Heart left ventricle (tissue), 16 donors: ENCODE measurements at places on chromosomes 4 and X. TPM values are rescaled to one million over a fixed set of nuclear protein-coding genes. Genes with fewer than 3 reads are reported as not detected.

DNA sequence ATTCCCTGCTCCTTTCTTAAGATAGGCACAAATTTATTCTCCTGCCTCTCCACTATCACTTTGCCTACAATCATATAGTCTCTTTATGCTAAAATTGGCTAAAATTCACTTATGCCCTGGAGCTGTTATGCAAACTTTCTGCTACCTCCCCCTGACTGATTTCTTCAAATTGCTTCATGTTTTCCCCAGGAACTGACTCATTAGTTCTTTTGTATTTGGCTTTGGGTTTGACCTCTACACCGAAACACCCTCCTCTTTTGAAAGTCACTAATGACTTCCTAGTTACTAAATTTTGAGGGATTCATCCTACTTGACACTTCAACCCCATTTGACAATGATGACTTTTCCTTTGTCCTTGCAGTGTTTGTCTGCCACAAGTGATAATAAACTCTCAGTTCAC lies 222.6 kb downstream of the NDST4 start:
- no peak for DNase-seq

- DNase-seq = no peak
These were observed 62.5 kb upstream of the TMEM164 start for GRCh38 chrX:109940411-109940810.

GRCh38 chrX:152600853-152601633 lies 36.7 kb upstream of the GABRQ start:
- DNase-seq = no peak

- no peak for DNase-seq
These were observed 43.1 kb downstream of the SRPX2 start for GRCh38 chrX:100687128-100687527.

DNA sequence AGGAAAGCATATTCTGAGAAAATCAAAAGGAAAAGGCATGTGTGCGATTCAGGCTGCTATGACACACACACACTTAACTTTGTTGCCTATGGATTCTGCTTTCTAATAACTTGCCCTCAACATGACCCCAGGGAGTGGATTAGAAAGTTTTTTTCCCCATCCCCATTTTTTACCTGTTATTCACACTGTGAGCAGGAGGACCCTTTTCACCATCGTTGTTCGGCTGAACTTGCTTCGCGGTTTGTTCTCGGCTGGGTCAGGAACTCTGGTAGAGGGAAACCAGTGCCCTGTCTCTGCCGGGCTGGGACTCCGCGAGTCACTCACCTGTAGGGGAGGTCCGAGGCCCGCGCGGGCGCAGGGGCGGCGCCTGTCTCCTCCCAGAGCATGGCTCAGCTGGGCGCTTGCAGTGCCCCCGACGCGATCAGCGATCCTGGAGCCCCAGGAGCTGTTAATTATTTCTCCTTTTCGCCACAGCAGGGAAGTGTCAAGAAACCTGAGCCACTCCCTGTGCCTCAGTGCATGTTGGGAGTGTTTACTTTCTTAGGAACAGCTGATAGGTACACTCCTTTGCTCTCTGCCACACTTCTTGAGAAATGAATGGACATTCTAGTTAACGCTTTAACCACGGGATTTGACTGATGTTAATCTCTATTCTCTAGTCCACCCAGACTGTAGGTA lies at the start of gene RASSF6:
RASSF6 (minus strand) TSS at position 322 of the 678 bp plus-strand sequence. CDS start 8,641 bp downstream, outside the sequence.
- DNase-seq = no peak

DNA sequence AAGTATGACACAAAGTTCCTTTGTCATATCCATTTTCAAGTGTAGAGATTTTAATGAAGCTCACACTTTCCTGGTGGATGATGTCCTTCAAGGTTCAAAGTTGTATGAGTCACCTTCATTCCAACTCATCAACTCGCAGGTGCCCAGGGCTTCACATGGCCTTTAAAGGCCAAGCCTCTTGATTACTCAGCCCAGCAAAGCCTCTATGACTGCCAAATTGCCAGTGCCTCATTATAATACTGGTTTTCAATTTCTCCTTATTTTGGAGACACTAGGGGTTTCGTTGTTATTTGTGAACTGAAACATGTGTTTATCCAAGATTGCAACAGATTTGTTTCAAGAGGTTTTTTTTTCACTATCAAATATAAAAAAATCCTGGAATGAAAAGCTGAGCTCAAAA lies 45.9 kb upstream of the PPP3CA start:
- no peak for DNase-seq

DNA sequence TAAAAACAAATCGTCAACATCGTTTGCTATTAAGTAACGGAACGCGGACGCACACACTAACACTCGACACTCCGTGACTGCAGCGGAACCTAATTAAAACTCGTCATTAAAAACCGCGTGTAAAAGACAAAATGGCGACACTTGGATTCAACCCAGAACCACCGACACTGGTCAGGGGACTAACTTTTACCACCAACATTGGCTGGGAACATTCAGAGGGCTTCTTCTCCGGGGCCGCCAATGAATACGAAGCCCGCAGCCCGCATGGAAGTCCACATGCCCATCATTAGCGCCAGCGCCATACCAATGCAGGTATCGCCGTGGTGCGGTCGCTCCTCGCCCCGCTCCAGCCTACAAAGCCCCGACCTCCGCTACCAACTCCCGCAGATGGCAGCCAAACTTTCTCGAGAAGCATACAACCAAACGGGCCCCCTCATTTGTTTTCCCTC lies 498 bp downstream of the RBMX start:
- DNase-seq = peak; percentile 42

- no peak for DNase-seq
These were observed 413.8 kb downstream of the FAT4 start for GRCh38 chr4:125728568-125728967.

DNA sequence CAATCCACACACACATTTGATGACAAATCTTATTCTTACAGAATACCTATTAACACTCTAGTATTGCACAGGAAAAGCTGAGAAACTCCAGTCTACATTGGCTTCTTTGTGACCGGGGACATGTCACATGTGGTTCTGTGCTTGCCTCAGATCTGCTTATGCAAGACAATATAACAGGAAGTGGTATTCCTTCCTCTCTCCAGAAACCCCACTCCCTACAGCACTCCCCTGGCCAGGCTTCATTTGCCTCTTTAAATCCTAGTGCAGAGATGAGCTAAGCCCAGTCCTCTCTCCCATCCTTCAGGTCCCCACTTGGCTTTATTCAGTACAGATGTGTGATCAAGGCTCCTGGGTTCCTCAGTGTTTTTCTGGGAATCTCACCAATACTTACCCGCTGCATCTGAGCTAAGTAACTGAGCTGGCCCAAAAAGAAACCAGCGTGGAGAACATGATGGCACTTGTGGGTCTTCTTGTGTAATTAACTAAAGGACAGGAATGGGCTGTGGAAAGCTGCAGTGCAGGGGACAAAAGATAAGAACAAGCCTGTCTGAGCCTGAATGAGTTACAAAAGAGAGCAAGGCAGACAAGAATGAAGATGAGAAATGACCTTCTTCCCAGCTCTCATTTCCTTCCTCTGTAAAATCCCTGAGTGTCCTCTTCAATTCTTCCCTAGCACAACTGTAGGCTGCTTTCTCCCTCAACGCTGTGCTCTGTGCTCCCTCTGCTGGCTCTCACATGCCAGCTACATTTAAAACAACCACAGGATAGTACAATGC lies 105.6 kb downstream of the HNRNPD start:
- DNase-seq = peak; percentile 50

DNA sequence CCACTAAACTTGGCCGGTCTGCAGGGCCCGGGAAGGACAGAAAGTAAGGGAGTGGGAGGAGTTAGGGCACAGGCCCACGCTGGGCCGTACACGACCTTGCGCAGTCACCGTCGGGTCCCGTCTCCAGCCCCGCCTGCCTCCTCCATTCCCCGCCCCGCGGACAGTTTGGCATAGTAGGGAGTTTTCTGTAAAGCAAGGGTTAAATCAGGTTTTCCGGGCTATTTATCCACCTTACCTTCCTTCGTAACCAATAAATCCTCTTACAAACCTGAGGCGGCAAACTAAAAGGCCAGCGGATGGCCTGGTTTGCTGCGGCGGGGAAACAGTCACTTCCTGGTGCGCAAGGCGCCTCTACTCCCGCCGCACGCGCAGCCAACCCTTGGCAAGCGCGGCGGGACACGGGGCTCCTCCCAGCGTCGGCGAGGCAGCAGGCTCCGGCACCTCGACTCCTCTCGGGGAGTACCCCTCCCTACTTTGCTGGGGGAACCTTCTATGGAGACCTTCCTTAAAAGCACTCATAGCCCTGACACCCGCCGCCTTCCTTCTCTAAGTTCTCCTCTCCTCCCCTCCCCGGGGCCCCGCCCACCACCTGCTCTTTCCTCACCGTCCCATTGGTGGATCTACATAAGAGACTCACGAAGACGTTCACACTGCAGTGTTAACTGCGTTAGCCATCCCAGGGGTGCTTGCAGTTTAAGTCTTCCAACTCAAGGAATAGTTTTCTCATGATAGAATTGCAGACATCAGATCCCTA lies at the start of gene TRMT2B:
TRMT2B (minus strand) TSS at position 563 of the 754 bp plus-strand sequence. CDS start 9,822 bp downstream, outside the sequence.
- DNase-seq = peak; percentile 83

- DNase-seq = peak; percentile 55
These were observed 449 bp downstream of the FBXL5 start for GRCh38 chr4:15654593-15655222.

DNA sequence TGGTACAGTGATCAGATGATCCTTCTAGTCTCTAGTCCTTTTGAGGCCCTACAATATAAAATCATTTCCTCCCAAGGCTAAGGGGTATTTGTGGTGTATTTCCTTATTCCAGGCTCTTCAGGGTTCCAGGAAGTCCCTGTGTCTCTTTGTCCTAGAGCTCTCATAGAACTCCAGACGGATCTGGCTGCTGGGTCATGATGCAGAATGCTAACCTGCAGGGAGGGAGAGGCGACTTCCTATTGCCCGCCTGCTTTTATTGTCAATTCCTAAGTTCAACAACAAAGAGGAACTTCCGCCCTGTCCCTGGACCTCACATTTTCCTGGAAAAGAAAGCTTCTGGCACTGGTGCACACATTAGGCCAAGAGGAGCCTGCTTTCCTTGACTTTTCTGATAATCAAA lies 45.9 kb upstream of the ZNF827 start:
- no peak for DNase-seq

DNA sequence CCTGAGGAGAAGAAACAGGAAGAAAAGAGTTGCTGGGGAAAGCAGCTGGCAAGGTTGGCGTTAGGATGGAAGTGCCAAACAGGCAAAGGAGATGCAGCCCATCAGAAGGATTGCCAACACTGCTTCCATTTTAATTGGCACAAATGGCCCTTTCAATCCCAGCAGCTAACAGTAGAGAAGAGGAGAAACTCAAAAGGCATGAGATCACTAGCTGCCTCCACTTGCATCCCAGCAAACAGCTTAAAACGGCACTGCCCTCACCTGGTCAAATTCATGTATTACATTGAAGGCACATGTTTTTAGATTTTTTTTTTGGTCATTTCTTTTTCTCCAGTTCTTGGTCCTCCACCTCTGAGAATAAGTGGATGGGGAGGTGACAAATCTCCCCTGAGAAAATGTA lies 14.9 kb upstream of the LOC101059915 start:
- DNase-seq = no peak

DNA sequence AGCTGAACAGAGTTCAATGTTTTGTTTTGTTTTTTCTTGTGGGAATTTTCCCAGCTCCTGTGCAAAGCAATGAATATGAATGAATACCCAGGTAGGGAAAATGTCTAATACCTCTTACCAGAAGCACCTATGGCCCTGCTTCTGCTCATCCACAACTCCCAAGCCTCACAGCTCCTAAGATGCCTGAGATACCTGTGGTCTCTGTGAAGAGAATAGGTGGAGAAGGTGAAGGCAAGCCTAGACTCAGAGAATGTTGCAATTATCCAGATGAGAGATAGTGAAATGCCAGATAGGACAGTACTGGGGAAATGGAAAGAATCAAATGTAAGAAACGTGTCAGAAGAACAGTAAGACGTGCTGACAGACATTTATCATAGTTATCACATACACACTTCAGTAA lies 70.2 kb upstream of the NOCT start:
- no peak for DNase-seq

GRCh38 chr4:106266201-106266600 lies 49.8 kb downstream of the TBCK start:
- no peak for DNase-seq

GRCh38 chrX:24369816-24370215 lies 9.4 kb downstream of the SUPT20HL1 start:
- DNase-seq = no peak

DNA sequence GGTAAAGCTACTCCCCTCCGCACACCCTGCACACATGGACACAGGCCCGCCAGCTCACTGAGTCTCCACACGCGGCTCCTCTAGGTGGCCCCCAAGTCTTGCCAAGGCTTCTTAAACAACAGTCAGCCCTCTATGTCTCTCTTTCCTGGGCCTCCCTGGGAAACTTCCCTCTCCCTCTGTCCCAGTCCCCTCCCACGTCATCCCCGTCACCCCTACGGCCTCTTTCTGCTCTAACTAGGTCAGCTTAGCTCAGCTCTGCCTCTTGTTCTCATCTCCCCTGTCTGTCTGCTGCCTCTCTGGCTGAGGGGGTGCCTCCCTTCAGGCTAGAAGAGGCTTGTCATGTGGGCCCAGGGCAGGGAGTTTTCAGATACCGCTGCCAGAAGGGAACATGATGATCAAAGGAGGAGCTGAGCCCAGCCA lies 38.8 kb downstream of the SEPTIN6 start:
- DNase-seq = peak; percentile 65

DNA sequence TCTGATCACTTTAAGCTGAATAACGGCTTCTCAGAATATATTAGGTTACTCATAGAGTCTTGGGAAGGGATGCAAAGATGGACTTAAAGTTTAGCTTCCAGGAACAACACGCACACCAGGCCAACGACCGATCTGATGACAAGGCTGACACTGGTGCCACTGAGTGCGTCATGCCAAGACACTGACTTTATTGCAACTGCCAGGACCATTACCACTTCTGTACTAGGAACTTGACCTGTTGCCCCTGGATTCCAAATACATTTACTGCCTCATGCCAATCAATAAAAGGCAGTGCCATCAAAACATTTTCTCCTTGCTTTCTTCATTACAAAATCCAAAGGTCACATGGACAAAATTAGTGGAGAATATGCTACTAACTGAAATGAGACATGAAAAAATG lies 505.9 kb upstream of the CTSO start:
- DNase-seq = no peak

GRCh38 chr4:1763070-1763549 lies 30.0 kb upstream of the FGFR3 start:
- DNase-seq = no peak

DNA sequence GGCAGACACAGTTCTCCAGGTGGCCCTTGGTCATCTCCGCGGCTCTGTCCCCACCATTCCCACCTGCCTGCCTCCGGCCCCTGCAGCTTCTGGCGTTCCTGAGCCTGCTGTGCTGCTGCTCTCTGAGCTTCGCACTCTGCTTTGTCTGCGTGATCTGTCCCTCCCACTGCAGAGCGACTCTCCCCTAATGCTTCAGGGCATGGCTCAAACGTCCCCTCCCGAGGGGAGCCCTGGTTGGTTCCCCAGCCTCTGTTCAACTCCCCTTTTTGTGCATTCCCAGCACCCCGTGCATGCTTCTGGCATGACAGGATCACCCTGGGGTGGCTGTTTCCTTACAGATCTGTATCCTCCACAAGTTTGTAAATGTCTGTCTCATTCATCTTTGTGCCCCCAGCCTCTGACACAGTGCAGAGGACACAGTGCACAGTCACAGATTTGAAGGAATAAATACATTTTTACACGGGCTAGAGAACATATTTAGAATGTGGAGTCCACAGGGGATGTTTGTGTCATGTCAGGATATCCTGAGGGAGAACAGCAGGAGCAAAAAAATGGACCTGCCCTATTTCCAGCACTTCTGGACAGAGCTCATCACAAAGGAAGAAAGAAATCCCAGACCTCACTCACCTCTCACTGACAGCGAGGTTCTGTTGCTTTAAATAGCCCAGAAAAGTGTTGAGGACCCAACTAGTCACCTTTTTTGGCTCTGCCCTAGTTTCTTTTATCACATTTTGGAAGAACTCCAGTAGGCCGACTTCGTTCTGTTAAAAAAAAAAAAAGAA lies 72.6 kb downstream of the GATB start:
- no peak for DNase-seq

Gene INTU
- 1.6 TPM for polyA plus RNA-seq

Gene FGFBP2
- 1.4 TPM for polyA plus RNA-seq

Gene HS6ST2
- 0.33 TPM for polyA plus RNA-seq

Gene SORCS2
- polyA plus RNA-seq = 0.28 TPM
